ENCODE measurements at places on chromosomes 16 and 17.

- no peak for DNase-seq
Measured at GRCh38 chr16:70610273-70611223, 35.8 kb upstream of the IL34 start.

GRCh38 chr17:2982854-2983253 is 80.6 kb downstream of the OR1D5 start:
- no peak for DNase-seq

GRCh38 chr17:8846768-8847211 is 20.7 kb downstream of the PIK3R6 start:
- no peak for DNase-seq

- DNase-seq = no peak
Measured at GRCh38 chr17:14744761-14745473, 444.0 kb downstream of the HS3ST3B1 start.

GRCh38 chr17:53687324-53687723 is 135.4 kb upstream of the KIF2B start:
- DNase-seq = no peak

DNA sequence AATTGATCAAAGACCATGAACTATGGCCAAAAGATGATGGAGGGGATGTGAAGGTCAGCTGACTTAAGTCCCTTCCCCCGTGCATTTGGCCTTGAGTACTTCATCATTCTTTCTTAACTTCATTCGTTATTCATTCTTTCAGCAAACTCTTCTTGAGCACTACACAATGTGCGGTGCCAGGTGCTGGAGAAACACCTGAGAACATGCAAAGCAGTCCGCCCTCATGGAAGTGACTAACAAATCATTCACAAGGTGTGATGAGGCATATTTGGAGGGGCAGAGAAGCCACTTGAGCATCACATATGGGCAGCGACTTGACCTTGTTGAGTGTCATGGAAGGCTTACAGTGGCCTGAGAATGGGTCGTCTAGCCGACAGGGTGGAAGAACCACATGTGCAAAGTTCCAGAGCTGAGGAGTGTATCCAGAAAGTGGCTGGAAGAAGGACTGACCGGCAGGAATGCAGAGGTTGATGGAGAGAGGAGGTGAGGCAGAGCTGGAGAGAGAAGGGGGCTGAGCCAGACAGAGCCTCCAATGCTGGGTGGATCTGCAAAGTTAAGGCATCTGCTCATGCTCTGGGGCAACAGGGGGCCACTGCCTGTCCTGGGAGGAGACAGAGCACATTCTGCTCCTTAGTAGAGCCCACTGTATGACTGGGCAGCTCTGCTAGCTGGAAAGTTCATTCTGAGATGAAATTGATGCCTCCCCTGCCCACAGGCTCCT is 25.1 kb upstream of the EIF1 start:
- DNase-seq = no peak

All from central memory CD8-positive, alpha-beta T cell (primary cell).